ENCODE measurements at places on chromosomes 7 and 10. TPM values are rescaled to one million over a fixed set of nuclear protein-coding genes. Genes with fewer than 3 reads are reported as not detected.

DNA sequence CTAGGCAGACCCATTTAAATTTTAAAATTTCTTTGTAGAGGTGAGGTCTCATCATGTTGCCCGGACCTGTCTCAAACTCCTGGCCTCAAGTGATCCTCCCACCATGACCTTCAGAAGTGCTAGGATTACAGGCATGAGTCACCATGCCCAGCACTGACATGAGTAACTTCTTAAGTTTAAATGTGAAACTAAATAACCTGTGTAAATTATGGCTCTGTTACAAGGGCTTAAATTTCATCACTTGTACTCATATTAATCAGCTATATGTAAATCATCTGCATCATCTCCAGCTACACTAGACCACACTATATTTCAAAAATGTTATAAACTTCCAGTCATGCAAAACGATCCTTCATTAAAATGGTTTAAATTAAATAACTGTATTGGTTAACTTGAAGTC, 56.1 kb downstream of the ATAD1 start:
- H3K27me3 ChIP-seq = no peaks in the 10 kb centered on the region
- peaks cover 26% of the 10 kb centered on the region for H3K36me3 ChIP-seq

GRCh38 chr10:943334-944033, 12.0 kb upstream of the LARP4B start:
- no peaks in the 10 kb centered on the region for H3K36me3 ChIP-seq
- H3K27ac ChIP-seq = no peak overlapping the region
- no peak overlapping the region for H3K4me3 ChIP-seq
- H3K27me3 ChIP-seq = no peaks in the 10 kb centered on the region
- H3K4me1 ChIP-seq = peaks cover 35% of the 10 kb centered on the region

DNA sequence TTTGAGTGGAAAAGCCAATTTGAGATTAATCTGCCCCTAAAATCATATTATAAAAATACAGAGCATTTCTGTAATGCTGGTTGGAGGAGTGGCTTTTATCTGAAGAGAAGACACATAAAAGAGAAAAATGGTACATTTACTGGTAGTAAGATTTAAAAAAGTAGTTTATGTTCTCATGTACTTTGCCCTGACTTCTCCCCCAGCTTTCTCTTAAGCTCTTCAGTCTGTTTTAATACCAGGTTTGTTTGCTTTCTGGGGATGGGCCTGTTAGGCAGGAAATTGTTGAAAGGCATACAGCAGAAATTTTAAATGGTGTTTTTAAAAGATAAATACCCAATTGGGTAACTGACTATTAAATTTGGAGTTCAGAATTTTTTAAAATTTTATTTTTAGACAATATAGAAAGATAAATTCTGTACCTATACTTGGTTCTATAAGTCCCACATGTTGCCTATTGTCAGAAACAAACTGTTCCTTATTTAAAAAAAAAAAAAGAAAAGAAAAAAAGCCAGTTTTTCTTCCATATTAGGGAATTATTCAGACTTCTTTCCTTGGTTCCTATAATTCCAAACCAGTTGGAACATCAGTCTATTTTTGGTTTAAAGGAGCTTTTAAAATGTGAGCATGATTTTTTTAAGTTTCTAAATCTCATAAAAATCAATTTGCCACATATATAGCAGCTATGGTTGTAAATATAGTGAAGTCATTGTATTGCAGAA, 136.6 kb downstream of the ARID5B start:
- peaks cover 33% of the 10 kb centered on the region for H3K36me3 ChIP-seq
- no peak overlapping the region for H3K4me3 ChIP-seq
- DNase-seq = no peak
- peak overlapping the region; percentile 82 for H3K27ac ChIP-seq
- no peaks in the 10 kb centered on the region for H3K27me3 ChIP-seq

- no peaks in the 10 kb centered on the region for H3K36me3 ChIP-seq
- no peak overlapping the region for H3K27ac ChIP-seq
- no peak overlapping the region for H3K4me3 ChIP-seq
- H3K4me1 ChIP-seq = no peaks in the 10 kb centered on the region
Measured at GRCh38 chr7:117188949-117189592, 133.8 kb downstream of the WNT2 start.

GRCh38 chr7:148124477-148124876, 466.1 kb upstream of the C7orf33 start:
- no peak overlapping the region for H3K27ac ChIP-seq
- no peaks in the 10 kb centered on the region for H3K27me3 ChIP-seq
- no peak for DNase-seq

MMD2 gene
- not detected for total RNA-seq

STK31 gene
- 0.20 TPM for total RNA-seq

GRCh38 chr10:86212391-86212700, 154.2 kb downstream of the GRID1 start:
- no peaks in the 10 kb centered on the region for H3K36me3 ChIP-seq
- no peaks in the 10 kb centered on the region for H3K4me1 ChIP-seq
- H3K27ac ChIP-seq = no peak overlapping the region
- DNase-seq = no peak

DNA sequence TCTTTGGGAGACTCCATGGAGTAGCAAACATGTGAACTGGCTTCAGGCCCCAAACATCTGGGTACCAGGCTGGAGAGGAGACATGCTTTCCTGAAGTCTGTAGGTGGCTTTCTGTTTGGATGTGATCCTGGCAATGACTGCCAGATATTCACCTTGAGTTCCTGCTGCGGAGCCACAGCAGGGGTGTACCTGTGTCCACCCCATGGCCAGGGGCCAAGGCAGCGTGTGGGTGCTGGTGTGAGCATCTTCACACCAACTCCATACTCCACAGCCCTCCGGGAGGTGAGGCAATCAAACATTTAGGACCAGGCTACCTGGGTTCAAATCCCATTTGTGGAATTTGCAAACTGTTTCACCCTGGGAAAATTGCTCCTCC, 113.0 kb downstream of the ADCY1 start:
- no peak overlapping the region for H3K27ac ChIP-seq
- H3K36me3 ChIP-seq = no peaks in the 10 kb centered on the region
- no peaks in the 10 kb centered on the region for H3K27me3 ChIP-seq

DNA sequence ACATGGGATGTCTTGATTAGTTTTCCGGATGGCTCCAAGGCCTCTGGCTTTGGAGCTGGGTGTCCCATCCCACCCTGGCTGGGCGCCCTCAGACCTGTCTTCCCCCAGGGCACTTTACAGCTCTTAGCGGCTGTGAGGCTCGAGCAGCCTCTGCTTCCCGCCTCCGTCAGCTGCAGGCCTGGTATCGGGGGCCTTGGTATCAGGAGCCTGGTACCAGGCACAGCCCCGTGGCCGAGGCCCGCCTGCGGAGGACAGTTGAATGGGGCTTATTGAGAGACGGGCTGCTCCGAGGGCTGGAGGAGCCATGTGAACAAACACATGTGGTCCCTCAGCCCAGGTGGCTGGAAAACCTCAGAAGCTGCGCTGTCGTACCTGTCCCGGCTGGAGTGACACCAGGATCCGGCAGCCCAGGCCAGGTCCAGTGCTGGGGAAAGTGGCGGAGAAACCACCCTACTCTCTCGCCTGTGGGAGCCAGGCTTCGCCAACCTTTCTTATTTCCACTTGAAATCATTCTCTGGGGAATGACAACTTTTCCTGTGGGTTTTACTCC, 23.9 kb upstream of the AP5Z1 start:
- no peaks in the 10 kb centered on the region for H3K27me3 ChIP-seq
- H3K4me1 ChIP-seq = peaks cover 38% of the 10 kb centered on the region
- H3K4me3 ChIP-seq = no peak overlapping the region
- no peak for DNase-seq

GRCh38 chr7:30225863-30226613, 58.4 kb upstream of the ZNRF2 start:
- H3K27ac ChIP-seq = no peak overlapping the region
- H3K27me3 ChIP-seq = no peaks in the 10 kb centered on the region
- no peak overlapping the region for H3K4me3 ChIP-seq
- DNase-seq = peak; percentile 7
- peaks cover 5% of the 10 kb centered on the region for H3K4me1 ChIP-seq

DNA sequence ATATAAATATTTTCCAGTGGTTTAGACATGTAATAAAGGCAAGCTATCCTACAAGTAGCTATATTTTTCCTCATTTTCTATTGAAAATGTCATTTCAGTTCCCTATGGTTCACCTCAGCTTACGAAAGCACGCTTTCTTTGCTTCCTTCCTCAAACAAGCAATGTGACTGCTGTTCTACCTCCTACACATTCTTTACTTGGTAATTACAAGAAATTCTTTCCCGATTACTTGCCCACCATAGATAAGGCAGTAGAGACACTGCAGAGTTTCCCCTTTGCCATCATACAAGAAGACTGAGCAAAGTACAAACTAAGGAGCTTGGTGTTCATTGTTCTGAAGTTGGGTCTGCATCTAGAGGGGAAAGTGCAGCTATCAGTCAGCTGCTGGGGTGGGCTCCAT, 249.4 kb downstream of the CRPPA start:
- no peak for DNase-seq
- no peaks in the 10 kb centered on the region for H3K36me3 ChIP-seq
- no peak overlapping the region for H3K4me3 ChIP-seq

LBX1 gene
- total RNA-seq = not detected

- DNase-seq = no peak
- no peaks in the 10 kb centered on the region for H3K4me1 ChIP-seq
- no peak overlapping the region for H3K27ac ChIP-seq
- no peak overlapping the region for H3K4me3 ChIP-seq
Measured at GRCh38 chr7:32577421-32577820, 82.1 kb downstream of the AVL9 start.

LSM5 gene
- total RNA-seq = 122 TPM

PROSER2 gene
- 1.1 TPM for total RNA-seq

BAG3 gene
- 13.4 TPM for total RNA-seq

- peaks cover 6% of the 10 kb centered on the region for H3K27me3 ChIP-seq
- H3K4me3 ChIP-seq = no peak overlapping the region
- H3K27ac ChIP-seq = no peak overlapping the region
- no peak for DNase-seq
Measured at GRCh38 chr7:85021101-85021704, 165.7 kb downstream of the SEMA3D start.

- H3K4me1 ChIP-seq = peaks cover 13% of the 10 kb centered on the region
- no peak overlapping the region for H3K4me3 ChIP-seq
- no peak for DNase-seq
- H3K36me3 ChIP-seq = no peaks in the 10 kb centered on the region
- H3K27me3 ChIP-seq = peaks cover 13% of the 10 kb centered on the region
- no peak overlapping the region for H3K27ac ChIP-seq
Measured at GRCh38 chr10:97199152-97199551, 13.4 kb upstream of the SLIT1 start.

SPDYE6 gene
- not detected for total RNA-seq

Data from activated CD8-positive, alpha-beta T cell treated with anti-CD3 and anti-CD28 coated beads for 36 hours (primary cell).